ENCODE measurements at places on chromosomes 7 and 10. TPM values are rescaled to one million over a fixed set of nuclear protein-coding genes. Genes with fewer than 3 reads are reported as not detected.
A peak's percentile ranks its signal among the peaks of the same experiment; 100 is the strongest.

The GPR26 gene
- total RNA-seq, result not detected

The PLAC9 gene
- not detected for total RNA-seq

GRCh38 chr10:89391907-89392756, at the start of gene IFIT1:
Gene IFIT1 (plus strand): TSS chr10:89392623. CDS start chr10:89392713, 90 bp downstream.
- peak within 1 kb of the TSS; percentile 51 for H3K4me3 ChIP-seq
- DNase-seq, result peak; percentile 82
- H3K4me1 ChIP-seq, result no peaks in the 10 kb centered on the region

The KIAA1549 gene
- 4.2 TPM for total RNA-seq

DNA sequence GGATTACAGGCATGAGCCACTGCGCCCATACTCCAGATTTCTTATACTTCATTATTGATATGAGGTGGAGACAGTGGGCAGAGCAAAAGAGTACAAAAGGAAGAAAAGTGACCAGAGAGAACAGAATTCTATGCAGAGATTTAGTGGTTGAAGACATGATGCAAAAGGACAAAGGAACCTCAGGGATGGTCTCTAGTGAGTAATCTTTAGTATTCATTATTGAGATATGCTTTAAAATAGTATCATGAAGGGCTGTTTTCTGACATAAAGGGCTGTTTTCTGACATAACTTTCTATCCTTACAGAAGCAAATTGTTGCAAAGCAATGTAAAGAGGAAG, 81.2 kb upstream of the OIT3 start:
- no peaks in the 10 kb centered on the region for H3K36me3 ChIP-seq
- H3K4me3 ChIP-seq, result no peak overlapping the region
- no peak for DNase-seq
- no peak overlapping the region for H3K27ac ChIP-seq

Measured in A673 (cell line).